Epithelial cell of prostate (primary cell): ENCODE measurements at places on chromosomes 3 and 15.

DNA sequence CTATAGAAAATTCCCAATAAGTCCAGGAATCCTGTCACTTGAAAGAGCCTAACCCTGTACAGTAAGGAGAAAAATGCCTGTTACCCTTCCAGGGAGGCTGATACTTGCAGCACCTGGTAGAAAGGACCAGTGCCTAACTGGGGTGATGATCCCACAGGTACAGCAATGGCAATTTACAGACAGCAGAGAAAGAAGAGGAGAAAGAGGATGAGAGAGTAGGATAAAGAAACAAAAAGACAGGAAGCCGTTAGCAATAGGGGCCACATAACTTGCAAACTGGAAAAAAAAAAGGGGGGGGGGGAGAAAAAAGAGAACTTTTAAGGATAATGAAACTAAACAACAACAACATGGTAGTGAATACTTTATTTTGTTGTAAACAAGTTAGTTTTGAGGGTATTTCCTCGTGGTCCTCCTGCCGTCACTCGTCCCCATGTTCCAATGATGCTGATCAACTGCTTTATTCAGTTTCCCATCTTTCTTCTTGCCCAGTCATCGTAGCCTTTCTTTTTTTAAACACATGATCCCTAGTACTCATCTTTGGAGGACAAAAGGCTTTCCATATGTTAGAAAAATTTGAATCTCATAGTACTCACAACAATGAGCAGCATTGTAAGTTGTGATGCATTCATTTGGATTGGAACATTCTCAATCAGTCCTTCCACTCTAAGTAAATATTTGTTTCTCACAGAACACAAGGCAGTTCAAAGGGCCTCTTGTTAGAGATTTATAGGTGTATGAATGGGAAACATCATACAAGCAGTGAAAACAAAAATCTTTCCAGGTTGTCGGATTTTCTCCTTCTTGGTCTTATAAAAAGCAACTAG, 8.6 kb downstream of the TM4SF1 start:
- no peak for DNase-seq

DNA sequence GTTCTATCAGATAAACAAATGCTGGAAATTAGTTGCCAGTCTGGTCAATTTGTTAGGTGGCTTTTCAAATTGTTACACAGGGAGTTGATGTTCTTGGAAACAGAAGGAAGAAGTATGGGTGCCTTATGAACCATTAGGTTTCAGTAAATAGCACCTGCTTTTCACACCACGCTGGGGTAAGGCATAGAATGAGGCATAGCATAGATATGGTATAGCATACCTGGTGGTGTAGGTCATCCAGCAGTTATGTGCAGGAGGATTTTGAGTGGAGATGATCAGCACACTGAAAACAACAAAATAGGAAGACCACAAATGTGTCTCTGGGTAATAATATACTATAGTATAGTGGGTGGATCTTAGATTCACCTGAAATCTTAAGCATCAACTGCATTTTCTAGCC, 121.4 kb downstream of the GMPS start:
- DNase-seq: no peak

GRCh38 chr15:96699871-96700401, 369.4 kb downstream of the NR2F2 start:
- no peak for DNase-seq

GRCh38 chr15:97146929-97147870, 813.3 kb upstream of the ARRDC4 start:
- DNase-seq: no peak

DNA sequence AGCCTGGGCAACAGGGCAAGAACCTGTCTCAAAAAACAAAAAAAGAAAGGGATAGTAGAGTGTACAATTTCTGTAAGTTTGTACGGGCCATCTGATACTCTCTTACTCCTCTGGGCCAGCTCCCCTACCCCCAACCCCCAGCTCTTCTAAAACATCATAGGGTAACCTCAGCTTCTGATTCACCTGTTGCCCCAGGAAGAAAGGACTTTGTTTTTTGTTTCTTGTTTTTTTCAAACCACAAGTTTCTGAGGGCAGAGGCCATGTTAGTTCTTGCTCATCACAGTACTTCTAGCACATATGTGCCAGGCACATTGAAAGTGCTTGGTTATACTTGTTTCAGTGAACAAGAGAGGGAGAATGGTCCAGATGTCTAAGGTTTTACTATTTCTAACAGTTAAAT, 20.2 kb downstream of the ATOSA start:
- DNase-seq: no peak

GRCh38 chr15:56038015-56038414, 44.6 kb upstream of the NEDD4 start:
- peak; percentile 41 for DNase-seq

GRCh38 chr3:170232266-170232665, 10.0 kb downstream of the PRKCI start:
- no peak for DNase-seq

GRCh38 chr15:38427380-38427779, 26.5 kb upstream of the FAM98B start:
- DNase-seq: no peak

GRCh38 chr15:90030376-90030775, 29.3 kb downstream of the ZNF710 start:
- DNase-seq: no peak

- no peak for DNase-seq
Measured at GRCh38 chr15:31069360-31070000, 32.0 kb downstream of the TRPM1 start.

DNA sequence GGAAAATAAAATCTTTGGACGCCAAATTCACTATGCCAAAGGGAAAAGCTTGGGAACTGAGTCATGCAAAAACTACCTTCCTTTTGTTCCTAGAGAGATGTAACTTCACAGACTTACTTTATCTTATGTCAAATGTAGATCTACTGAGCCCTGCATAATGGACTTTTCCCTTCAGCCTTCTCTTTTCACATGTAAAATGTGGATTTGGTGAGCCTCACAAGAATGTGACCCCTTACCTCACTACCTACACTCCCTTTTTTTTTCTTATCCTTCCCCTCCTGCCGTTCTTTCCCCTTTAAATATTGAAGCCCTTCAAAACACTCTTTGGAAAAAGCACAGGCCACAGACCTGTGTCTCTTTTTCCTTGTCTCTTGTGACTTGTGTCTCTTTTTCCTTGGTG, 14.0 kb upstream of the PCCB start:
- no peak for DNase-seq

DNA sequence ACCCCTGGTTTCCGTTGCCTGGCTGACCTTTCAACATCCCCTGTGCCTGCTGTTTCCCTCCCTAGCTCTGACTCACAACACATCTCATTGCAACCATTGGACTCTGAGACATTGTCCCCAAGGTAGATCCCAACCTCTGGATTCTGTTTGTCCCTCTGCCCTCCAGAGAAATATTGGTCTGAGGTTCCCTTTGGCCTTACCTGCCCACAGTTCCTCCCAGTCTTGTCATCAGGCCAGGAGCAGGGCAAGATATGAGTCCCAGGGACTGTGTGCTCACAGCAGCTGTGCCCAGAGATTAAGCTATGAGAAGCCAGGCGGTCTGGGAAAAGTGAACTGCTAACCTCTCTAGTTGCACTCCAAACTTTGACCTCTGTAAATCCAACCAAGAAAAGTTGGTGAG, 168.2 kb upstream of the NR2F2 start:
- no peak for DNase-seq

GRCh38 chr3:161339517-161340500, 31.5 kb downstream of the SPTSSB start:
- no peak for DNase-seq

DNA sequence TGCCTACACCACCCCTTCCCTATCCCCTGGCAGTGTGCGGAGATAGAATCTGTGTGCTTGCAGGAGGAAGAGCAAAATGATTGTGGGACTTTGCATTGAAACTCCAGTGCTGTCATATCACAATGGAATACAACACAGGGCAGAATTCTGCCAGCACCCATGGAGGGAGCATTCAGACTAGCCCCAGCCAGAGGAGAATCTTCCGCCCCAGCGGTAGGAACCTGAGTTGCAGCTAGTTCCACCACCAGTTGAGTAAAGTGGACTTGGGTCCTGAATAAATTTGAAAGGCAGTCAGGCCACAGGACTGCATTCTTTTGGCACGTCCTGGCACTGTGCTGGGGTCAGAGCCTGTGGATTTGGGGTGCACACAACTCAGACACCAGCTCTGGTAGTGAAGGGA, 27.5 kb downstream of the NCBP2 start:
- no peak for DNase-seq

GRCh38 chr15:63391669-63392360, 10.2 kb upstream of the CA12 start:
- no peak for DNase-seq

DNA sequence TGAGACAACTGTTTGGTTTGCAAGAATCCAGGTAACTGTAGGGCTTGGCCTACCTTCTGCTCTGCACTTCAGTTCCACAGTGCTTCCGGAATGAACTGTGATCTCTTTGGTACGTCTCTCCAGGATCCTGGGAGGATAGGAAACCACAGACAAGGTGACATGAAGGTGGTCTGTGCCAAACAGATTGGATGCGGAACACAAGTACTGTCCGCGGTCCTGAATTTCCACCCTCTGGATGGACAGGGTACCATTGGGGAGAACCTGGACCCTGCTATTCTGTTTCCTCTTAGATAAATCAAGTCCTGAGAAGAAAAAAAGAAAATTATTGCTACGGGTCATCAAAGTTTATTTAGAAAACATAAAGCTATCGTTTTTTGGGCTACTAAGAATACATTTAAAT, 17.3 kb downstream of the IGSF10 start:
- no peak for DNase-seq
